ENCODE measurements at places on chromosomes 6 and 20.
A peak's percentile ranks its signal among the peaks of the same experiment; 100 is the strongest.

DNA sequence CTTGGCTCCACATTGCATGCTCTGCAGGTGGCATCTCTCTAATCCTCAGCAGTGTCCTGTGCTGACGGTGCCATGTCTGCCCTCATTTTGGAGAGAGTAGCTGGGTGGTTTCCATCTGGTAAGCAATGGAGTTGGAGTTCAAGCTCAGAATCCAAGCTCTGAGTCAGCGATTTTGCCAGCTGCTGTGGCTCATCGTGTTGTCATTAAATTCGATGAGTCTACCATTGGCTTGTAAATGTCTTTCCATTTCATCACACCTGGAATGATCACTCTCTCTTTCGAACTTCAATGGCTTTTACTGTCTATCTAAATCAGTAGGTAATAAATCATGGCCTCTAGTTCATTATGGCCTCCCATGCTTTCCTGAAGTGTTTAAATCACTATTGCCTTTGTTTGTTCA lies 378.5 kb upstream of the TSHZ2 start:
- DNase-seq, result no peak

DNA sequence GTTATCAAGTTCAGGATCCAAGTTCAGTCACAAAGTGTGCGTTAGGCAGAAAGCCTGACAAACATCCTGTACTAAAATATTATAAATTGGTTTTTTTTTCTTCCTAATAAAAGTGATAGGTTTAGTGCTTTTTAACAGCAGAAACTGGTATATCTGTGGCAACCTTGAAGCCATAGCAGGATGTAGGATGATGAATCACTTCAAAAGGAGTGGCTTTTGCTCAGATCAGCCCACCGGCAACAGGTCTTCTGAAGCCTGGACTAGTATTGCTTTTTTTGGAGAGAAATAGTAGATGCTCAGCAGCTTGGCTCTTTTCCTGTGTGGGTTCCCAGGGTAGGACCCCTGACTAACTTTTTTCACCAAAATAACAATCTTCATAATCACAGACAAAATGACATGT lies 190.8 kb downstream of the EPM2A start:
- no peak for DNase-seq

- DNase-seq, result no peak
Measured at GRCh38 chr6:67642582-67642981, 992.5 kb upstream of the ADGRB3 start.

- no peak for DNase-seq
Measured at GRCh38 chr6:43097098-43097489, 21.0 kb downstream of the PTK7 start.

DNA sequence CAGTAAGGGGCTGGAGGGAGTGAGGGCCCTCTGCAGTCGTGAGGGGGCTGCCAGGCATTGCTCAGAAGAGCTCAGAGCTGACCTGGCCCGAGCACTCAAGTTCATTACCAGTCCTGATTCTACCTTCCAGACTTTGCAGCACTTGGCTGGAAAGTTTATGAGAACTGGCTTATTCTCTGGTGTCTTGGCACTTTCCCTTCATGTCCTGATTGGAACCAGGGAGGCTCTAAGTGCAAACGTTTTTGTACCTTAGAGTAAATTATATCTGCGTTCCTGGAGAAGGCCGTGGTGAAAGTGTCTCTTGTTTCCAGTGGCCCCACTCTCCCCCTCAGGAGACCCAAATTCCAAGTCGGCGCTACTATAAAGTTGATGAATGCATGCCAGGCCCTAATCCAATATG lies 402.3 kb downstream of the CDC5L start:
- no peak for DNase-seq

DNA sequence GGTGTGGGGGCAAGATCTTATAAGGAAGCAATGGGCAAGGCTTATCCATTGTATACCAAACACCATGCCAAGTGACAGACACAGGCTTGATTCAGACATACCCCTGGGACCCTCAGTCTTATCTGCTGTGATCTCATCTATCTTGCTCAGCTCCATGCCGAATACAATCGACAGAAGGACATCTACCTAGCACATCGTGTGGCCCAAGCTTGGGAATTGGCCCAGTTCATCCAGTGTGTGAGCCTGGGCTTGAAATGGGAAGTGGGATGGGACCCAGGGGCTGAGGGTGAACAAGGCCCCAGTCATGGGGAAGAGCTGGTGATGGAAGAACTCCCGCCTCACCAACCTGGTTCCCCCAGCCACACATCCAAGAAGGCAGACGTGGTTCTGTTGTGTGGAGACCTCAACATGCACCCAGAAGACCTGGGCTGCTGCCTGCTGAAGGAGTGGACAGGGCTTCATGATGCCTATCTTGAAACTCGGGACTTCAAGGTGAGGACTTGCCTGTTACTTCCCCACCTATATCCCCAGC lies 1.9 kb downstream of the SMPD2 start:
- DNase-seq, result no peak

GRCh38 chr20:50001784-50002311 lies 19.1 kb downstream of the SNAI1 start:
- no peak for DNase-seq

DNA sequence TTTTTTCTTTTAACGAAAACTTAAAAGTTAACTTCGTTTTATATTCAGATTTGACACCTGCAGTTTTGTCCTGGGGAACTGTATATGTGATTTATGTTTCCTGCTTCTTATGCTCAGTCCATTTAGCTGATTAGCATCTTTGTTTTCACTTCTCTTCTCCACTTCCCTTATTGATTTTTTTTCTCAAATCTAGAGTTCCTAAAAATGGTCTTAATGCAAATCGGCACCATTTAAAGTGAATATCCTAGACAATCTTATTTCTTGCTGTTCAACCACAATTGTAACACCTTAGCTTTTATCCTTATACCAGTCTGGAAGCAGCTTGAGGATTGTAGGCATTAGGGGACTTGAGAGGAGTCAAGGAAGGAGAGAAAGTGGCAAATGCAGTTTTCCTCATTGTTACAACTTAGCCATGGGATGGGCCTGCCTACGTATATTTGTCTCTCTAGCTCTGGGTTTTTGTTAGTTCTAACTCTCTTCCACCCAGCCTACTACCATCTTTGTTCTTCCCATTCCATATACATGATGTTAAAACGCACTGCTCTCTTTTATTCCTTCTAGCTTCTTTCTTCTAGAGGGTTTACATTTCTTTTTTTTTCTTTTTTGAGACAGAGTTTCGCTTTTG lies 8.5 kb downstream of the QRSL1 start:
- no peak for DNase-seq

GRCh38 chr6:157814883-157815282 lies 8.2 kb upstream of the SNX9 start:
- DNase-seq, result no peak

- no peak for DNase-seq
Measured at GRCh38 chr6:12386816-12387215, 96.7 kb downstream of the EDN1 start.

GRCh38 chr6:30325873-30326525 lies 728 bp upstream of the TRIM39 start:
- DNase-seq, result peak; percentile 42

- peak; percentile 53 for DNase-seq
Measured at GRCh38 chr20:11676630-11677287, 240.9 kb upstream of the BTBD3 start.

DNA sequence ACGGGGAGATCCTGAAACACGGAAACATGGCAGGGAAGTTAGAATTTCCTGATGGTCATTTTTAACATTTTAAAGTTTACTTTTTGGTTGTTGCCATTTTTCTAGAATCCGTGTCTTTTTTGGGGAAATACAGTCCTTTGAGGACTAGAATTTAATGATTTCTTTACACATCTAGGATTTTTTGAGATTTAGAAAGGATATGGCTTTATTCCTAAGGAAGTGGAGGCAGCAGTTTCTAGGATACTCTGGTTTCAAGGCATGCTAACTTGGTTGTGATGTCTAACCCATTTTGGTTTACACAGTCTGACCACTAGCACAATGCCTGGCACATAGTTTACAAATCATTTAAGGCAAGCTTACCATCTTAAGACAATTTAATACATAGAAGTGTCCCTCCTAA lies 1.1 kb upstream of the ZBTB2 start:
- no peak for DNase-seq

DNA sequence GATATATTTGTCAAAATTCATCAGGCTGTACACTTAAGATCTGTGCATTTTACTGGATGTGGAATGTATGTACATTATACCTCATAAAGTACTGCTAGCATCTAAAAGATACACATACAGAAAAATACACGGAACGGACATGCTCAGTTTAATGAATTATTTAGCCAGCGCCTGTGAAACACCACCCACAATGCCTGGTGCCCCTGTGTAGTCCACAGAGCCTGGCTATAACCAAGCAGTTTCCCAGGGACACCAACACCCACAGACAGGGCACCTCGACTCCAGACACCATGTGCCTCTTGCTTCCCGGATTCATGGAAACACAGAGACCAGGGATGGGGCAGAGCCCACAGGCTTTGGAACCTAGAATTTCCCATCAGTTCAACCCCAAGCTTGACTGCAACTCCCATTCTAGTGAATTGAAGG lies 17.4 kb upstream of the ARMC12 start:
- DNase-seq, result no peak

- DNase-seq, result no peak
Measured at GRCh38 chr6:134339216-134339615, 21.3 kb upstream of the SGK1 start.

DNA sequence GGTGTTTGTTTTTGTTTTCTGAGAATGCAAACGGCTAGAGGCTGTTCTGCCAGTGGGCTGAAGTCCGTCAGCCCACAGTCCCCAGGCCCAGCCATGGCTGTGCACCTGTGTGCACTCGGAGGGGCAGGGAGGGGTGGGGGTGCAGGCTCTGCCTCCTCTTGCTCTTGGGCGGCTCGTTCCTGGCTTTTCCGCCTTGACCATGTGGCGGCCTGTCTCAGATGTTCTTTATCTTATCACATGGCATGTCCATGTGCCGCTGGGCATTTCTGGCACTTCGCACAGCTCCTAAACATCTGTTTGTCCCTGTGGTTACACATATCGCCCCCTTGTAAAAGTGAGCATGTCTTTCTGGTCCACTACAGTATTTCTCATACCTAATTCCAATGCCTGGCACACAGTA lies 137.0 kb downstream of the CDH4 start:
- no peak for DNase-seq

DNA sequence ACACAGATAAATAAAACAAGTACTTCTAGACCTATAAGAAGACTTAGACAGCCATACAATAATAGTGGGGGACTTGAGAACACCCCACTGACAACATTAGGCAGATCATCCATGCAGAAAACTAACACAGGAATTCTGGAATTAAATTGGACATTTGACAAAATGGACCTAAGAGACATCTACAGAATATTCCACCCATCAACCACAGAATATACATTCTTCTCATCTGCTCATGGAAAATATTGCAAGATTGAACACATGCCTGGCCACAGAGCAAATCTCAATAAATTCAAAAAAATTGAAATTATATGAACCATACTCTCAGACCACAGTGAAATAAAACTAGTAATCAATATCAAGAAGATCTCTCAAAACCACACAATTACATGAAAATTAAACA lies 44.3 kb upstream of the KIAA1586 start:
- DNase-seq, result no peak

- no peak for DNase-seq
Measured at GRCh38 chr6:106056060-106056745, 29.9 kb upstream of the PRDM1 start.

GRCh38 chr6:44400572-44400971 lies 13.1 kb downstream of the CDC5L start:
- DNase-seq, result no peak

DNA sequence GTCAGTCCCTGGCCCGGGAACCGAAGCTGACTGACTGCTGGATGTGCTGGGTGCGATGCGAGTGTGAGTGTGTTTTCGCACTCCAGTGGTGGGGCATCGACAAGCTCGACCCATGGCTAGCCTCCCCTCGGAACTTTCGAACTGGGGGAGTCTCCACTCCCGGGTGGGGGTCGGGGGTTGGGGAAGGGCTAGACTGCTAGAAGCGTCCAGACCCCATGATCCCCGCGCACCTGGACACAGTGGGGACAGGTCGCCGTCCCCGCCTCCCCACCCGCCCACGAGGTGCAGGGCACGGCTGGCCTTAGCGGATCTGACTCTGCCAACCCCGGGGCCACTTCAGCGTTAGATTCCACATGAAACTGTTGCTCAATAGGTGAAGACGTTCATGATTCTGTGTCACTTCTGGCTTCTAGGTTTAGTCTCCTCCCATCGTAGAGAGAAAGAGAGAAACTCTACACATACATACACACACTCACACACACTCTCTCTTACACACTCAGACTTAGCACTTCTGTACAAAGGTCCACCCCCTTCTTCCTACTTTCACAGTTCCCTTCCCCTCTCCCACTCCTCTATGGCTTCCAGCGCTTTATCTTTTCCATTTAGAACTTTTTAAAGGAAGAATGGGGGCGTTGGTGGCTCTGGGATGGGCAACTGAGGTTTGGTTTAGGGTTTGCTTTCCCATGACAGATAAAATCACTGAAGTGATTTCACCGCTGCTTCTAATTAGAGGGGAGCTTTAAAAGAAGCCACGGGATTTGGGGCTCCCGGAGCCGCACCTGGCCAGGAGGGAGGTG lies 5.1 kb upstream of the TFAP2A start:
- DNase-seq, result no peak

DNA sequence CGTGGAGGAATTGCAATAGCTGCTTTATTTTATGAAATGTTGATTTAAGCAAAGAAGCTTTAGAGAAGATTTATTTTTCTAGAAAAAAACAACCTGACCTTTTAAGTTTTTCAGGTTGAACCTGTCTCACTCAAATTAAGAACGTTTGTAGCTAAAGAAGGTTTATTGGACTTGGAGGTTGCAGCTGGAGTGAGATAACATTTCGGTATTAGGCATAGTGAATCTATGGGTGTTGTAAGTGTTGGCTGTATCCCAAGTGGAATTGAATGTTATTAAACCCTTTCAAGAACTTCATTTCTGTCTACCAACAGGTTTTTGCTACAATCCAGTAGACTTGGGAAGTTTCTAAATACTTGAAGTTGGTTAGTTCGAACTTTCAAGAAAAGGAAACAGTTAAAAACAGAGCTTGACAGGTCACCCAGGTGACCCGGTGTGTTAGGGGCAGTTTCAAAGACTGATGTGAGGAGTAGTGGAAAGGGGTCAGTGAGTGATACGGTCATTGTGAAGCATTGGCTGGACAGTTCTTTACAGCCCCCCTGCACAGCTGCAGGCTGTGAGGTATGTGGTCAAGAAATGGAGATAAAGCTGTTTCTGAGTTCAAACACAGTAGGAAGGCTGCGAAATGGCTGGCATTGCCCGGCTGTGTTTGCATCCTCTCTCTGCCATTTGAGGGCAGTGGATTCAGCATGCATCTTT lies 2.4 kb upstream of the TBCC start:
- no peak for DNase-seq

GRCh38 chr20:44705364-44706094 lies 9.6 kb upstream of the CCN5 start:
- no peak for DNase-seq

GRCh38 chr6:43855247-43855646 lies 85.2 kb downstream of the VEGFA start:
- no peak for DNase-seq

GRCh38 chr6:116102873-116103272 lies 2.2 kb downstream of the NT5DC1 start:
- DNase-seq, result no peak

DNA sequence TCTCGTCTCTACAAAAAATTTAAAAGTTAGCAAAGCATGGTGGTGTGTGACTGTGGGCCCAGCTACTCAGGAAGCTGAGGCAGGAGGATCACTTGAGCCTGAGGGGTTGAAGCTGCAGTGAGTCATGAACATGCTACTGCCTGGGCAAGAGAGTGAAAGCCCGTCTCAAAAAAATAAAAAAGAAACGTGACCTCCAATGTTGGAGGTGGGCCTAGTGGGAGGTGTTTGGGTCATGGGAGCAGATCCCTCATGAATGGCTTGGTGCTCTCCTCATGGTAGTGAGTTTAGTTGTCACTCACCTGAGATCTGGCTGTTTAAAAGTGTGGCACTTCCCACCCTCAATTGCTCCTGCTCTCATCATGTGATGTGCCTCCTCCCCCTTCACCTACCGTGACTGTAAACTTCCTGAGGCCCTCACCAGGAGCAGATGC lies 24.3 kb downstream of the RBL1 start:
- no peak for DNase-seq
